Stimulated activated CD8-positive, alpha-beta memory T cell treated with anti-CD3 and anti-CD28 coated beads, Interleukin-4, amount 100 ng/mL, for 48 hours (primary cell): ENCODE measurements at places on chromosomes 16 and 17.
A peak's percentile ranks its signal among the peaks of the same experiment; 100 is the strongest.

- DNase-seq: no peak
Observed at GRCh38 chr16:7888411-7888810, 555.8 kb downstream of the RBFOX1 start.

DNA sequence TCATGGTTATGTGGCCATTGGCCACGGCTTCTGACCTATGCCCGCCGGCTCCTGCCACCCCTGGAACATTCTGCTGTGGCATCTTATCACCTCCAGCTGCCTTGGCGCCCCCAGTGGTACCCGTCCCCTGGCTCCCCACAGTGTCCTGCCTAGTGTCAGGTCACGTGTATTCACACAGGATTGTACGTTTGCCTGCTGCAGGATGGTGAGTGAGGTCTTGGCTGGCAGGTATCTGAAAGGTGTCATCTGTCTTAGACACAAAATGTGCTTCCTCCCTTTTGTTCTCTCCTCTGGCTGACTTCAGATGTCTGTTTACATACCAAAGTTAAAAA is 24.9 kb downstream of the DBNDD1 start:
- DNase-seq: no peak

- no peak for DNase-seq
Observed at GRCh38 chr17:34412965-34413441, 50.0 kb upstream of the CCL1 start.

DNA sequence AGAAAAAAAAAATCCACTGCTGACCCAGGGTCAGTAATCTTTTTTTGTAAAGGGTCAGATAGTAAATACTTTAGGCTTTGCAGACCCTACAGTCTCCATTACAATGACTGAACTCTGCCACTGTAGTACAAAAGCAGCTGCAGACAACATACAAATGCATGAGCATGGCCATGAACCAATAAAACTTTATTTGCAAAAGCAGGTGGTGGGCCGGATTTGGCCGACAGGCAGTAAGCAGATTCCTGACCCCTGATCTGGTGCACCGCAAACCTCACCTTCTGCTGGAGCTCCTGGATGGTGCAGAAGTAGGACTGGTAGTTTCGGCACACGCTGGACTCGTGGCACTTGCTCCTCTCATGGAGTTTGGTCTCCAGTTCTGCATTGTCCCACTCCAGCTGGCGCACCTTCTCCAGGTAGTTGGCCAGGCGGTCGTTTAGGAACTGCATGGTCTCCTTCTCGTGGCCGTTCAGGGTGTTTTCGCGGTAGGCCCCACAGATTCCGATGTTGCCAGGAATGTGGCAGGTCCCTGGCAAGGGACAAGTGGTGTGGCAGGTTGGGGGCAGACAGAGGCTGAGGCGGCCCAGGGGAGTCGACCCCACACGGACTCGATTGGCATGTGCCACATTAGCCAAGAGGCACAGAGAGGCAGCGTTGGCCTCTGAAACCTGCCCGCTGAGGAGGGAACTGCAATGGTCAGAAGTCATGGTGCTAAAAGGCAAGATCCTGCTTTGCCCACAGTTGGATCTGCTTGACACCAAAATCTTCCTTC is 13.1 kb downstream of the KRT37 start:
- no peak for DNase-seq

DNA sequence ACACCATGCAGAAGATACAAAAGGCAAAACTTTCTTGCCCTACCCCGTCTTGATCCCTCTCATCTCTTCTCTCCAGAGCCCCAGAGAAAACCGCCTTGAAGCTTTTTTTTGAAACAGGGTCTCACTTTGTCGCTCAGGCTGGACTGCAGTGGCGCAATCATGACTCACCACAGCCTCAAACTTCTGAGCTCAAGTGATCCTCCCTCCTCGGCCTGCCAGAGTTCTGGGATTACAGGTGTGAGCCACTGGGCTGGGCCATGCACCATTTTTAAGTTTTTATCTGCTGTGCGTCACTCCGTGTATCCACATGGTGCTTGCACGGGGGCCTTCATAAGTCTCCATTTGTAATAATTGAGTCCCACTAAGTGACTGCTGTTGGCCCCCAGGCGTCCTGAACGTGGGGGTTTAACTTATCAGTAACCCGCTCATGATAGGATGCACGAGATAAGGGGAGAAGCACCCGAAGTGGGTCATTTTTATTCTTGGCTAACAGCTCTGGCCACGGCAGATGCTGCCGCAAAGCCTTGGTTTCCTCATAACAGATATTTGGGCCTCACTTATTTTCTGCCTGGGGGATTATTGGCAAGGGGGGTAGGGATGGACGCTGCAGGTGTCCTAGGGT is 8.6 kb downstream of the DNAH17 start:
- no peak for DNase-seq

DNA sequence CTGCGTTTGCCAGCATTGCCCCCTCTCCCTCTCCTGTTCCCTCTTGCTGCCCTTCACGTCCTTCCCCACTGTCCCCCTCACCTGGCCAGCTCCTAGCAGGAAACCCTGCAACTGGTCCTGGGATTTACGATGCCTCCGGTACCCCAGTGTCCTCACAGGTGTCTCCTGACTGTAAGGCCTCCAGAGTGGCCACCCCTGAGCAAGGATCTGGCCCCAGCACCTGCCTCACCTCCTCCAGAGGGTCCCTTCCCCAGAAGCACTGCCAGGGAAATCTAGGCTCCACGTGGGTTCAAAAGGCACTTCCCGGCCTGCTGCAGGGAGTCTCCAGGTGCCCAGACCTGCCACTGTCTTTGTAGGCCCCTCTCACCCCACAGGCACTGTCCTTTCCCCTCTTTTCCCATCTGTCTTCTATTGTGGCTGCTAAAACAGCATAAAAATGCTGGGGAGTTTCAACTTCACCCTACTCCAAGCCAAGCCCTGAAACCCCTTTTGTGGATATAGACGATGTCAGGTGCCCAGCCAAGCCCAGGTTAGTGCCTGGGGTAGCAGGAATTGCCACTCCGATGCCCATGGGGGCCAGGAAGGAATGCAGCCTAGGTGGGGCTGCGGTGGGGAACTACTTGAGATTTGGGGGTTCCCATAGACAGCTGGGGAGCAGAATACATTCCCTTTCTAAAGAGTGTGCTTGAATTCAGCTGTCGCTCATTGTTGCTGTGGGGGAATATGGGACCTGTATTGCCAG is 25.7 kb downstream of the RAB11FIP4 start:
- DNase-seq: no peak

GRCh38 chr17:44287651-44288050 is 19.7 kb upstream of the SLC4A1 start:
- no peak for DNase-seq

GRCh38 chr17:16298140-16298662 is 55.1 kb downstream of the CENPV start:
- DNase-seq: no peak

DNA sequence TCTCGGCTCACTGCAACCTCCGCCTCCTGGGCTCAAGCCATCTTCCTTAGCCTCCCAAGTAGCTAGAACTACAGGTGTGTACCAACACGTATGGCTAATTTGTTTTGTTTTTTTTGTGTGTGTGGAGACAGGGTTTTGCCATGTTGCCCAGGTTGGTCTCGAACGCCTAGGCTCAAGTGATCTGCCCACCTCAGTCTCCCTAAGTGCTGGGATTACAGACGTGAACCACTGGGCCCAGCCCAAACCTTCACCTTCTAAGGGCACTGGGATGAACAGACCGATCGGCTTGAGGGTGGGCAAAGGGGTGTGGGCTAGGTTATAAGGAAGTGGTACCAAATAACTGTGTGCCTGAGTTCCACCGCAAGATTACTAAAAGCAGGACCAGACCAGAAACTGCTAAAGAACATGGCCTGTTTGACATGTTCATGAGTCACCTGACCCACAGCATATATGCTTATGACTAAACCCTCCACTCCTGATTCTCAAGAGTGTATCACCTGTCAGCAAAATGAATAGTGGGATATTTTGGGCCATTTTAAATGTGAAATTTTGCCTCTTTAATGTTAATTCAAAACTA is 8.1 kb downstream of the TMEM97 start:
- DNase-seq: peak; percentile 46

DNA sequence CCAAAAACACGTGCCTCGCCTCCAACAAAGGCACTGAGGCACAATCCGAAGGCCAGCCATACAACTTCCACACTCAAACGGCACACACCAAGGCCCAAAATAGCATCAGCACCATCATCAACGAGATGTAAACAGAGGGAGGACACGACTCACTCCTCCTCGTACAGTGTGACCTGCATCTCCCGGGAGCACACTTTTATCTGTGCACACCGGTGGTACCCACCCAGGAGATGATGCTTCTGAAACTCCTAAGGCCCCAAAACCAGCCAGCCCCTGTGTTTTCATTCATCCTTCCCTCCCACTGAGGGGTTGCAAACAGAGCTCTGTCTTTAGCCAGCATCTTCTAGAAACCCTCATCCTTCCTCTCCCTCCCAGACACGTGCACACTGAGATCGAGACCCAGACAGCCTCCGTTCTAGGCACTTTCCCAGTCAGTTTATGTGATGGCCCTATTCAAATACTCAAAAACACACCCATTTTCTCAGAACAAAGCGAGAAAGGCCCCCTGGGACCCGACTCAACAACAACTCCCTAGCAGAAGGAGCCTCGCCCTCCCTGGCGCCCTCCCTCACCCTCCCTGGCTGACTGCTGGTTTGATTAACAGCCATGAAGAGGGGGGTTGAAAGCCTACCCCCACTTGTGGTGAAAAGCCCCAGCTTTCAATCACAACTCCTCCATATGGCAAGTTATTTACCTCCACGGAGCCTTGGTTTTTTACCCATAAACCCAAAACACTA is 76.3 kb downstream of the GAS7 start:
- DNase-seq: no peak

- no peak for DNase-seq
Observed at GRCh38 chr17:29243792-29244191, 2.9 kb upstream of the CRYBA1 start.

DNA sequence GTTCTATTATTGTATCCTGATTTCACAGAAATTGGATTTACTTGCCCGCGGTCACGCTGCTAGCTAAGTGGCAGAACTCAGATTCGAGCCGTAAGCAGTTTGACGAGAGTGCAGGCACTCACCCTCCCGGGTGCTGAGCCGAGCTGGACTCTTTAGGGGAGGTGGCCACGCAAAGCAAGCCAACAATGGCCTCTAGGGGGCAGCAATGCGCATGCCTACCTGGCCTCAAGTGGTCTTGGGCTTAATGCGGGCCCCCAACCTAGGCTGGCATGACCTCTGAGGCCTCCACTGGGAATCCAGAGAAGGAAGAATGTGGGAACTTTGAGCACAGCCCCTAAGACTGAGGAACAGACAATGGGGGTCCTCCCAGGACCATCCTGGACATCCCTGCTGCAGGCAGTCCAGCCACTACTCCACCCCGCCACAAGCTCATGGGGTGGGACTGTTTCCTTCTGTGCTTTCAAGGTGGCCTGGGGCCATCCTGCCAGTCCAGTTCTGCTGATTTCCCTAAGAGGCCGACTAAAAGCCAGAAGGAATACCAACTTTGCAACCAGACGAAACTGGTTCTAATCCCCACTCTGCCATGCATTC is 276.5 kb downstream of the XYLT1 start:
- DNase-seq: peak; percentile 83

DNA sequence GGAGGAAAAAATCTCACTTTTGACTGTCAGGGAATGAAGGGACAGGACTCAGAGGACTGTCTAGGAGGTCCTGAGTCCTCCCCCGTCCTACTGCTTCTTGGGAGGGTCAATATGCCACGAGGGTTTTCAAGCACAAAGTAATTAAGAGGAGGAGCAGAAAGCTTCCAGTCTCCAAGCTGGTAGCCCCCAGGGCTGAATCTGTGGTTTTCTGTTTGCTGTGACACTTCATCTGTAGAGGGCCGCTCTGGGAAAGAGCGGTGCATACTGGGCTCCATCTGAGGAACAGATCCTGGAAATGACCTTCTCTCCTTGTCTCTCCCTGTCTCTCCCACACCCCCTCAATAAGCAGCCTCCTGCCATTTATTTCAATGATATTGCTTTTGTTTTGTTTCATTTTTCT is 180.1 kb upstream of the SDK2 start:
- DNase-seq: no peak

DNA sequence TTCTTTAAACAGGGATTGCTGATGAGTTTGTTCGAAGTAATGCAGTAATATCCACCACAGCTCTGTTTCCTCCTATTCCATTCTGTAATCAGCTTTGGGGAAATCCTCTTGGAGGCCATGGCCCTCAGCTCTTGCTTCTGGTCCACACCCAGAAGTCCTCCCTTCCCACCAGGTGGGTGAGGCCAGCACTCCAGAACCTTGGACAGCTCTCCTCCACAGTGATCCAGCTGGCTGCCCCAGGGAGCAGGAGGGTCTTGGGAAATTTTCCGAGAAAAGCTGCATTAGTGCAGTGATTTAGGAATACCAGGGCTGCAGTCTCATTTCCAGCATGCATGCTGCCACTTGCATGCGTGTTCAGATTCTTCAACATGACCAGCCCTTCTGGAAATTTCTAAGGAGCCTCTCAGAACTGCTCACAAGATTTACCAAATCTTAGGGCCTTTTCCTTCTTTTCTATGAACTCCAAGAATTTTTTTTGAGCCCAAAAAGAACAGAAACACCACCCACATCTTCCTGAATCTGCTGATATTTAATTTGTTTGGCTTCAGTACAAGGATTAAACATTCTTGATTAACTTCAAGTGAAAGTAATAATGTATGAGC is 4.2 kb downstream of the SMPD3 start:
- DNase-seq: no peak

- DNase-seq: no peak
Observed at GRCh38 chr17:28394337-28395116, 11.5 kb downstream of the SLC46A1 start.

DNA sequence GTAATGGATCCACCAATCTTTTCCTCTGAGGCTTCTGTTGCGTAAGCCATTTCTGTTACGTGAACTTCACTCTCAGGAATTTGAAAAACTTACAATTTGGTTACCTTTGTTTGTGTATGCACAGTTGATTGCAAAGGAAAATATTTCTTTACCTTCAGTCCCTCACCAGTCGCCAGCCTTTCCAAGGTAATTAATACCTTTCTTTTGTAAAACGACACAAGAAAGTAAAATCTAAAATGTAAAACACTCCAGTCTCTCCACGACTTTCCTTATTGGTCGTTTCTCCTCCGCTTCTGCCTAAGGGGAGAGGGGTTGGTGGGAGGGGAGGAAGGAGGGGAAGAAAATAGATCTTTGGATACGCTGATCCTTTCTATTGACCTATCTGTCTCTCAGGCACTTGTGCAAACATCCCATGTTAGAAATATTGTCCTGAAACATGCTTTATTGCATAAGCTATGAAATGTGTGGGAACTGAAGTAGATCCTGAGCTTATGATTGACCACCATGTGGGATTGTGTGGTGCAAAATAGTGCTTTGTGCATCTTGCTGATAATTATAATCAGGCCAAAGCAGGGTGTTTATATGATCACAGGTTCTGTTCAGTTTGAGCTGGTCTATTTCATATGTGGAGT is 32.4 kb upstream of the EFCAB13 start:
- DNase-seq: no peak

DNA sequence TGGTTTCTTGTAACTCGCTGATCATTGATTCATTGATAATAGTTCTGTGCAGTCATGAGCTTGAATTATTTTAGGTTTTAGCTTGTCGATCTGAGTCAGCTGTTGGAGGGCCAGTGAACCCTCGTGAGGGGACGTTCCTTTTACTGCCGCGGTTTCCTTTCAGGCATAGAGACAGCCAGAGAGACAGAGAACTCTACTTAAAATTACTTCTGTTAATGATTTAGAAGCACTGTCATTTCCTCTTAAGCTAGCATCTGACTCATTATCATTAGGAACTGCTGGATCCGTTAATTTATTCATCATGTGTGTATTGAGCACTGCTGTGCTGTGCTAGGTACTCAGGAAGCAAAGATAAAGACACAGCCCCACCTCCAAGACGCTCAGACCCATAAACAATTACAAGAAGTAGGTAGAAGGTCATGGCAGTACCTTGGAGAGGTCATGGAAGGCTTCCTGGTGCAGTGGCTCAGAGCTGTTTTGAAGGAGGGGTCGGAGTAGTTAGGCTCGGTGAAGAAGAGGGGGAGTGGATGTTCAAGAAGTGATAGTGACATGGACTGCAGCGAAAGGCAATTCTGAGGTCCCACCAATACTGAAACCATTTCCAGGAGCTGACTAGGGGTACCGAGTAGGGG is 3.3 kb downstream of the PGS1 start:
- DNase-seq: peak; percentile 62
